GM23338 (cell line): ENCODE measurements at places on chromosomes 13 and 19. TPM values are rescaled to one million over a fixed set of nuclear protein-coding genes. Genes with fewer than 3 reads are reported as not detected.

- DNase-seq, result peak; percentile 41
Observed at GRCh38 chr13:99269627-99270241, 11.6 kb upstream of the GPR18 start.

GRCh38 chr13:76621705-76622104 is 264.5 kb downstream of the KCTD12 start:
- no peak for DNase-seq

GRCh38 chr13:51728275-51728673 is 75.7 kb downstream of the DHRS12 start:
- DNase-seq, result no peak

GRCh38 chr13:114041493-114041892 is 67.6 kb upstream of the C13orf46 start:
- no peak for DNase-seq

The ZNF613 gene
- total RNA-seq, result 11.6 and 18.1 TPM in 2 replicates

- no peak for DNase-seq
Observed at GRCh38 chr13:93388701-93389100, 162.1 kb downstream of the GPC6 start.

DNA sequence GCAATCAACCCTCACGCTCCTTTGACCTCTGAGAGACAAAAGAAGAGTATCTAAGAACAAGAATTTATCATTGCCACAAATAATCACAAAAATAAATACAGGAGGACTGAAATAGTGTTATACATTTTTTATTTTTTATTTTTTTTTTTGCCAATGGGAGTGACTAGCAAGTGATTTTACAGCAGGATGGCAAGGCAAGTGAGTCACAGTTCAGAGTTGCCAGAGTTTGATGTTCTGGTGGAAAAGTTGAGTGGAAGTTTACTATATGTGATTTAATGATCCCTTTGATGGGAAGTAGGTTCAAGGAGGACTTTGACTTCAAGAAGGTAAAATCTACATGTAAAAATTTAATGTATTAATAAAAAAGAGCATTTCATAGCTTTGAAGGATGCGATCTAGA is 2691.4 kb downstream of the PCDH9 start:
- no peak for DNase-seq

DNA sequence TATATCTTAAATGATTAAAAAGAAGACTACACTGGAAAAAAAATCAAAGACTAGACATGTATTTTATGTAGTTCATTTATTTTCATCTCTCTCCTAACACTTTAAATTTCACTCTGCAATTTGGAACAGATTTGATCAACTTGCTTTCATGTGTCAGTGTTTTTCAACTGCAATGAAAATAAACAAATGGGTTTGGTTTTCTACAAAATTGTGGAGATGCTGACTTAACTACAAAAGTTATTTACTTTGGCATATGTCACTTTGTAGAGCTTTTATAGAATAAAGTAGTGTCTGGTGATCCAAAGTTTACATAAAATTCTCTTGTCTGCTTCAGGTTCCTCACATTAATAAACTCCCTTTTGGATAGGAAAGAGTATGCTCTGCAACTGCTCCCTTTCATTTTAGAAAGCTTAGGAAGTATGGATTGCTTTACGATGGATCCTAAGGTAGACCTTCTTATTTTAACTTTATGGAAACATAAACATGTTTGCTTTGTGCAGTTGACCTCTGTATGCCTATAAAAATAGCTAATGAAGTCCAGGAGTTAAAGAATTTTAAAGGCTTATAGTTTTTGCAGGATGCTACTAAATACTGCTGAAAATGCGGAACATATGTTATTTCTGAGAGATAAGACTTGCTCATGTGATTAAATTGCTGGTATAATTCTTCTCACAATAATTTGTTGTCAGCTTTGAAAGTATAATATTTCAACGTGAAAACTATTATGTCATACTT is 815.9 kb downstream of the PCDH9 start:
- DNase-seq, result no peak

DNA sequence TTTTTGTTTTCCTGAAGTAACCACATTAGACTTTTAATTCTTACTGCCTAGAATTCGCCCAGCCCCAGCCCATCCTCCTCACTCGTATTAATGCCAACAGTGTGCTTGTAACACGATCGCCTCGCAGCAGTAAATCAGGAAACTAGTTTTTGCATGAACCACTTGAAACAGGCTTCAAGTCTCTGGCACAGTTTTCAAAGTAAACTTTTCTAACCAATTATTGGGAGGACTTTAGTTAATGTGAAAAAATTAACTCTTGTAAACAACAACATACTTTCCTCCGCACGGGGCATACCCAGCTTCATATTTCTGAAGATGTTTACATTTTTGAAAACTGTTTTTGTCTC is 39.2 kb downstream of the TNFRSF19 start:
- no peak for DNase-seq

The CALR3 gene
- 0.66 TPM in 1 of 2 replicates, not detected in the other for total RNA-seq

DNA sequence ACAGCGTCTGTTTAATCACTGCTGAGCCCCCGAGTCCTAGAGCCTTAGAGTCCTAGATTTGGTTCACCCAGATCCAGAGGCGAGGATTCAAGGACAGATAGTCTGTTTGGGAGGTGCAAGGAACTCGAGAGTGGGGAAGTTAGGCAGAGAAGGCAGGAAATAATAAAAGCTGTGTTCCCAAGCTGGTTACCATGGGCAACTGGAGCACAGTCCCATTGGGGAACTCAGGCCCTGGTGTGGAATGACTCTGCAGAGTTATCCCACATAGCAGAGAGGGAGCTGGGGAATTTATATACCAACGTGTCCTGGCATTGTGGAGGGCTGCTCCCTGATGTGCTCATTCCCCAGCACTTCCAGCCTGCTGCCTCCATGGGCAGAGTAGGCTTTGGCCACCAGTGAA is 9.7 kb downstream of the IGSF23 start:
- no peak for DNase-seq
